ENCODE measurements at places on chromosomes 3 and 15.

GRCh38 chr3:153277029-153277428, 115.0 kb downstream of the RAP2B start:
- no peak for DNase-seq

DNA sequence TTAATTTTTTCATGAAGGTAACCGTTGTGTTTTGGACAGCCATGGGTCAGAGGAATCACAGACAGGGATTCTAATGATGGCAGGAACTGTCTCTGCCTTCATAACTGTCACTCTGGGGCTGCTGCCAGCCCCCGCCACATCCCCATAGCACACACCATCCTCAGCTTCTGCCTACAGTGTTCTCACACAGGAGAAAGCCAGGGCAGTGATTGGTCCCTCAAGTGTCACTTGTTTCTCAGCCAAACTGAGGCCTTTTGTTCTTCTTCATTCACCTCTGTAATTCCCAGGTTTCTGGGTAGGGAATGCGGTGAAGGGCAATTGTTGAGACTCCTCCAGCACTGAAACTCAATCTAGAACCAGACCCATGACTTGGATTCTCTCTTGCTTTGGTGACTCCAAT, 65.4 kb upstream of the C3orf80 start:
- DNase-seq: no peak

- no peak for DNase-seq
Observed at GRCh38 chr3:15450438-15451215, 23.2 kb downstream of the EAF1 start.

GRCh38 chr3:116077557-116077956, 367.7 kb downstream of the LSAMP start:
- DNase-seq: no peak

GRCh38 chr15:75723847-75724660, 11.4 kb upstream of the CSPG4 start:
- DNase-seq: peak; percentile 26

GRCh38 chr3:184461219-184461618, 81.4 kb downstream of the CHRD start:
- no peak for DNase-seq

DNA sequence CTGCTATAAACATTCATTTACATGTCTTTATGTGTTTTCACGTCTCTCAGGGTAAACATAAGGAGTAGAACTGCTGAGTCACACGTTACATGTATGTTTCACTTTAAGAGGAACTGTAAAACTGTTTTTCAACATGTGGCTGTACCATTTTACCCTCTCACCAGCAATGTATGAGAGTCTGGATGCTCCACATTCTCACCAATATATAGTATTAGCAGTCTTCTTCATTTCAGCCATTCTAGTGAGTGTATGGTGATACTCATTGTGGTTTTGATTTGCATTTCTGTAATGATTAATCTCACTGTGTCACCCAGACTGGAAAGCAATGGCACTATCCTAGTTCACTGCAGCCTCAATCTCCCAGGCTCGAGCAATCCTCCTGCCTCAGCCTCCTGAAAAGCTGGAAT, 37.1 kb downstream of the PHC3 start:
- no peak for DNase-seq
